Activated T-cell treated with anti-CD3 and anti-CD28 coated beads, Interleukin-2, amount 50 U/mL, for 72 hours (primary cell): ENCODE measurements at places on chromosomes 7 and 10.
A peak's percentile ranks its signal among the peaks of the same experiment; 100 is the strongest.

DNA sequence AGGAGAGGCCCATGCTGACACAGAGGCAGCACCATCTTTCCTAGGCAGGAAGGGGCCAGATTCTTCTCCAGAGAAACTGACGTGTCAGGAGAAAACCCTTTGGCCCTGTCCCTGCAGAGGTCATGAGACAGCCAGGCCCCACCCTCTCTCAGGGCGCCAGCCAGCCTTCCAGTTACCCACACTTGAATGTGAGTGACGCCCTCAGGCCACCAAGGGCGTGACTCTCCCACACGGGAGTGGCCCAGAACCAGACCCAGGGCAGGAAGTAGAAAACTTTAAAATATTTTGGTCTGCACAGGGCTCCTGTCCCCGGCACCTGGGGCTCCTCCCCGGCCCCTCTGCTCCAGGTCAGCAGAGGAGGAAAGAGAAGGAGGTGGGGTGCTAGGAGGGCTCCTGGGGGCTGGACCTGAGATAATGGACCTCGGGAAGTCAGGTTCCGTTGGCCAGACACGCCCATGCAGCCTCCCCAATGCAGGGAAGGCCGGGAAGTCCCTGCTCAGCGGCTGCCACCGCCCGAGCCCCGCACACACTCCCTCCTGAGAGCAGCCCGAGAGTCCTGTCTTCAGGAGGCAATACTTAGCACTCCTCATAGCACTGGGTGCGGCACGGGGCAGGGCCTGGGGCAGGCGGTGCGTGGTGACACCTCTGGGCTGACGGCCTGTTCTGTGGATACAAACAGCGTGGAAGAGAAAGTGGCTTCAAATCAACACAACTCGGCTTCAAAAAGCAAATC, 67.0 kb upstream of the CFAP46 start:
- no peak for DNase-seq

- no peak for DNase-seq
Observed at GRCh38 chr7:49980465-49980864, 112.6 kb downstream of the ZPBP start.

DNA sequence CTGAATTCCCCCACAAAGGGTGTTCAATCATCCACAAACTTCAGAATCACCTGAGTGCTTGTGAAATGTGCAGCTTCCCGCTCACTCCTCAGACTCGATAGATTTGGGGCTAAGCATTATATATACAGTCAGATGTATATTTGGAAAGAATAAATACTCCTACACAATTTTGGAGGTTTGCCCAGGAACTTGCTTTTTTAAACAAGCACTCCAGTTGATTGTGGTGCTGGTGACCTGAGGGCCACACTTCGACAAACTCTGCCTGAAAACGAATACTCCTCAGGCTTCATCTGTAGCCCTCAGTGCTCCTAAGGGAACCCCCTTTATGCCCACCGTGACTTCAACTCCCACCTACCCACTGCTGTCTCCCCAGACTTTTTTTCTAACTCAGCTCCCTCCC, 211.6 kb downstream of the INHBA start:
- DNase-seq, result no peak

DNA sequence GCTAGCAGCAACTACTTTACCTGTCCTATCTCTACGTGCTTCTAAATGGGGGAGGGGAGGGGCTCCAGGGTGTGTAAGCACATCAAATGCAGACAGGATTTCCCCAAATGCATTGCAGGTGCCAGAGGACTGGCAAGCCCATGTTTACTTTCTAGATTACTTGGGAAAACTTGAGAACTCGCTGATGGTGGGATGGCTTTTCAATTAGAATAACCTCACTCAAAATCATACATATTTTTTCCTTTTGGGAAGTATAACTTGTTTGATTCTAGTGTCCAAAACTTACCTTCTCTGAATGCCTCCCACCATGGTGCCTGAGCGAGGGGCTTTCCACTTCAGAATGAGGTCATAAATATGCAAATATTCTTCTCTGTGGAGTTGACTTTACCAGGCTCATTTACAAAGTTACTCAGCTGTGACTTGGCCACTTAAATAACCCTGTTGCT, 191.3 kb upstream of the RHOBTB1 start:
- no peak for DNase-seq

GRCh38 chr10:75234683-75235374, 928 bp downstream of the COMTD1 start:
- DNase-seq, result no peak

DNA sequence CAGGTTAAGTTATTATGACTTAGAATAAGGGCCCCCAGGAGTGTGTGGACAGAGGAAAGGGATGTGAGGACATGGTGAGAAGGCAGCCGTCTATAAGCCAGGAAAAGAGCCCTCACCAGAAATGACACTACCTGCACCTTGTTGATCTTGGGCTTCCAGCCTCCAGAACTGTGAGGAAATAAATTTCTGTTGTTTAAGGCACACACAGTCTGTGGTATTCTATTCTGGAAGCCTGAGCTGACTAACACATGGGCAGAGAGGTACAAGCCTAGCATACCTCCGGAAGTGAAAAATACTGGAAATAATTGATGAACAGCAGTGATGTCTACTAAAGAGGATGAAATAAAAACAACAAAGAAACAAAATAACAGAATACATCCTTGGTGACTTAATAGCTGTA, 46.1 kb upstream of the GRB10 start:
- no peak for DNase-seq

DNA sequence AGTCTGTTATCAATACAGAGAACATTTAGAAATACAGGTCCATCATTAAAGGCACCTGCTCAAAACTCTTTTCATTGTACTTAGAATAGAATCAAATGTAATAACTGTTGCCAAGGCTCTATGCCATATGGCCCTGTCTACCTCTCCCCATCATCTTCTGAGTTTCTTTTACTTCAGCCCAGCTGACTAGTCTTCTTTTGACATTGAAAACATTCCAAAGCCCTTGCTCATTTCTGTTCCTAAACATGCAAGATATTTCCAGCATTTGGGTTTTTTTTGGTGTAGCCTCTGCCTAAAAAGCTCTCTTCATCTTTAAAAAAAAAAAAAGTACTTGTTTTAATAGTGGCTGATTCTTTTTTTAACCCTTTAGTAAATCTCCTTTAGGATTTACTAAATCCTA, 165.5 kb upstream of the SMIM30 start:
- DNase-seq, result no peak

DNA sequence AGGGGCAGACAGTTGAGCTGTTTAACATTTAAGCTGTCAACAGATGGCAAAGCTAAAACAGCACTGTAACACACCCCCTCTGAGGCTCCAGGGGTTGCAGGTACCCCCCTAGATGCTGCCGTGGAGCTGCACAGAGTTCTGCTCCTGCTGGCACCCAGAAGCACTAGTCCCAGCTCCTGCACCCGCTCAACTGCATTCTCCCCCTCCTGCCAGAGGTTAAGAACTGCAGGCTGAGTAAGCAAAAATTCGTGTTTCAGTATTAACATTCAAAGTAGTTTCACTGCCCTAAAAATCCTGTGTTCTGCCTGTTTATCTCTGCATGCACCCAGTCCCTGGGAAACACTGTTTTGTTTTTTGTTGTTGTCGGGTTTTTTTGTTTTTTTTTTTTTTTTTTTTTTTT, 790.8 kb upstream of the KCND2 start:
- DNase-seq, result no peak

- DNase-seq, result no peak
Observed at GRCh38 chr10:72855790-72856189, 37.7 kb upstream of the OIT3 start.

- DNase-seq, result no peak
Observed at GRCh38 chr7:51121931-51122425, 194.6 kb downstream of the COBL start.

DNA sequence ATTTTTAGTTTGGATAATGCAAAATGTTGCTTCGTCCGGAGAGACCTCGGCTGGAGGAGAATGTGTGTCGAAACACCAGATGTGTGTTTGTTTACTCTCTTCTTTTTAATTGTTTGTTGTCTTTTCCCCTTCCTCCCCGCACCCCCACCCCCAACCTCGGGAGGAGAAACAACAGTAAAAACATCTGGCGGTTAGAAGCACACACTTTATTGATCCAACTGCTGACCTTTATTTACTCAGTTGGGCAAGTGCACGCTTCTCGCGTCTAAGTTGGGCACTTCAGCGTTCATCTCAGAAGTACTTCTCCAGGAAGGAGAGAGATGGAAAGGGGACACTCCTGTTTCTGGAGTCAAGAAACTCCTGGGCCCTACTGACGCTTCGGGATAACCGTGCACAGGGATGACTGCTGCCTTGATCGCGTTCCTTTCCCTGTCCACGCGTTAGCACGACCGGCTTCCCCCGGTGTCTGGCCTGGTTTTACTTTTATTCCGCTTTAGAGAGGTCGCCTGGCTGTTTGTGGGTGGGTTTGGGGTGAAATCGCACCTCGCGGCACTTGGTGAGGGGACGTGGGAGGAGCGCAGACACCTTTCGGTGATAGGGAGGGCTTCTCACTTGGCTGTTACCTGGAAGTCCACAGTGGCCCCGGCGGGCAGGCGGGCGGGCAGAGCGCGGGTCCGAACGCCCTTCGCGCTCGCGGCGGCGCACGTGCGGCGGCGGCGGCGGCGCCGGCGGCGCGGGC, 168.3 kb upstream of the PPP1R3A start:
- DNase-seq, result no peak

DNA sequence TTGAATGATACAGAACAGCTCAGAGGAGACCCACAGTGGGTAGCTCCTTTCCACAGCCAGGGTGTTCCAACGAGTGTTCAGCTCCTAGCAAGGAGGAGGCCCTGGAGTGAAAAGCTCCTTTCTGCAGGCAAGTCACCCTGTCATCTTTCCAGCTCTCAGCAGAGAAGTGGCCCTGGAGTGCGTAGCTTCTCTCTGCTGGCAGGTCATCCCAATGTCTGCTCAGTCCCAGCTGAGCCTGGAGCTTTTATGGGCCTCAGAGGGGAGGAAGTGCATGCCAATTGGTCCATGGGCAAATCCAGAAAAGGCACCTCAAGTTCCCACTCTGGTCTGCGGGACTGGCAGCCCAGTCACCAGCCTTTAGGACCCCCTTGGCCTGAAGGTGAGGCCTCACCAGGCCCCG, 30.8 kb upstream of the ZMYND11 start:
- no peak for DNase-seq

DNA sequence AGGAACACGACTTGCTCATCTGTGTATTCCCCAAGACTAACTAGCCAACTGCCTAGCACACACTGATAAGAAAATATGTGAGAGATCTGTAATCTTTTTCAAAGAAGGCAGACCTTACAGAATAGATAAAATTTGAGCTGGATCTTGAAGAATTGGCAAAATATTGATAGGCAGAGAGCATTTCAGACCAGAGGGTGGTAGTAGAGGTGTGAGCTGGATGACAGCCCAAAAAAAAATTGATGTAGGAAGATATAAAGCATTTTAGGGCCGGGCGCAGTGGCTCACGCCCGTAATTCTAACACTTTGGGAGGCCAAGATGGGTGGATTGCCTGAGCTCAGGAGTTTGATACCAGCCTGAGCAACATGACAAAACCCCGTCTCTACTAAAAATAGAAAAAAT, 1.2 kb upstream of the ZNF746 start:
- no peak for DNase-seq

- DNase-seq, result no peak
Observed at GRCh38 chr7:26696978-26697377, 167.4 kb downstream of the SKAP2 start.

DNA sequence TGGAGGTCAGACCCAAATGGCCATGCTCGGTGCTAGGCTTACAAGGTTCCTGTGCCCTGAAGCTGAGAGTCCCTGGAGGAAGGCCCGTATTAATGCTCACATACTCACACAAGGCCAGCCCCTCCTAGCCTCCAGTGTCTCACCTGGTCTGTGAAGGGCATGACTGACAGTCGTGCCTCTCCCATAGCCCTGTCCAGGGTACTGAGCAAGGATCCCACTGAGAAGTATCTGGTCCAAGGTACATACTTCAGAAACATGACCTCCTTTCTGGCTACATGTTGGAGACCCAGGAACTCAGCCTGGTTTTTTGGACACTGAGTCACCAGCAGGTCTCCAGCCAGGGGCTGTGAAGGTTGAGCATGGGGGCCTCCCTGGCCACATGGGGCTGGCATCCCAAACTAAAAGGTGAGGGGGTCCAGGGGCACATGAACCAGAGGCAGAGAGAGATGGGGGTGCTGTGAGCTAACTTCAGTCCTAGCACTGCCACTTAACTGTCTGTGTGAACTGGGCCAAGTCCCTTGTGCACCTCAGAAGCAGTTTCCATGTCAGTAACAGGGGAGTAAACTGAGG, 17.6 kb upstream of the RASGEF1A start:
- no peak for DNase-seq

- no peak for DNase-seq
Observed at GRCh38 chr7:53422291-53422690, 386.9 kb downstream of the POM121L12 start.

- no peak for DNase-seq
Observed at GRCh38 chr7:146249272-146249671, 132.7 kb downstream of the CNTNAP2 start.

DNA sequence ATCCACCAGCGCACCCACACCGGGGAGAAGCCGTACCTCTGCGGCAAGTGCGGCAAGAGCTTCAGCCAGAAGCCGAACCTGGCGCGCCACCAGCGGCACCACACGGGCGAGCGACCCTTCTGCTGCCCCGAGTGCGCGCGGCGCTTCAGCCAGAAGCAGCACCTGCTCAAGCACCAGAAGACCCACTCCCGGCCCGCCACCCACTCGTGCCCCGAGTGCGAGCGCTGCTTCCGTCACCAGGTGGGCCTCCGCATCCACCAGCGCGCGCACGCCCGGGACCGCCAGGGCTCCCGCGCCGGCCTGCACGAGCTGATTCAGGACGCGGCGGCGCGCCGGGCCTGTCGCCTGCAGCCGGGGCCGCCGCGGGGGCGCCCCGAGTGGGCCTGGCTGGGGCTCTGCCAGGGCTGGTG, 17.7 kb downstream of the ZNF775 start:
- DNase-seq, result no peak

DNA sequence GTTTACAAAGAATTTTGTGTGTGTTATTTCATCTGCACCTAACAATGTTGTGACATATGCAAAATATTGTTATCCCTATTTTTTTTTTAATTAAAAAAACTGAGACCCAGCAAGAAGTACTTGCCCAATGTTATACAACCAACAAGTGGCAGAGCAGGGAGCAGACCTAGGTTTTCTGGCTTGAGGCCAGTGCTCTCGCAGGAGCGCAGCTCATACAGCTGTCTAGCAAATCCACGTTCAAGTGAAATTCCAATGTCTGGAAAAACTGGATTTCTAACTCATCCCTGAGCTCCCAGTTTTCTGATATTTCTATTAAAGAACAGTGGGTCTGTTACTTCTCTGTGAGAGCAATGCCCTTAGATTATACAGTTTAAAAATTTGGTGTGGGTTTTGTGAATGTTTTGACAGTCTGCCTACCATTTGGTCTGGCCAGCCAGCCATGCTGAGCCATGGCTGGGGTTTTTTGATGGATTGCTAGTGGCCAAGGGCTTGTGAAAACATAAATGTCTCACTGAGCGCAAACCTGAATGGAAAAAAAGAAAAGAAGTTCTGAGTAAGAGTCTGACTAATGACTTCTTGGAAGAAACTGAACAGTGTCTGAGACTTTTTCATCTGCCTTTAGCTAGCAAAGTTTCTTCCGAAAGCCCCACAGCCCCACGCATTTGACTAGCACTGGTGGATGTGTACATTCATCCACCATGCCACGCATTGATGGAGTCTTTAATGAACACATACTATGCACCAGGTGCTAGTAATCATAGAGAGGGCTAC, 15.4 kb upstream of the PRF1 start:
- DNase-seq, result peak; percentile 59

GRCh38 chr10:124138195-124138882, 44.9 kb upstream of the CHST15 start:
- DNase-seq, result no peak
